Thoracic aorta (tissue), 2 donors: ENCODE measurements at places on chromosomes 16 and 17.

DNA sequence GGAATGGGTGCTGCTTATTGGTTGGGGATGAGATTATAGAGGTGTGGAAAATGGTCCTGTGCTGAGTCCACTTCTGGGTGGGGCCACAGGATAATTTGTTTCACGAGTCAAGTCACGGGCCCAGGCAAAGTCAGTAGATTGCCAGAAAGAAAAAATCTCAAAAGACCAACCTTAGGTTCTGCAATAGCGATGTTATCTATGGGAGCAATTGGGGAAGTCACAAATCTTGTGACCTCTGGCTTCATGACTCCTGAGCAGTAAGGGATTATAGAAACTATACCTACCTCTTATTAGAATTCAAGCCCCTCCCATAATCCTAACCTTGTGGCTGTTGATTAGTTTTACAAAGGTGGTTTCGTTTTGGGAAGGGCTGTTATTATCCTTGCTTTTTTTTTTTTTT, 31.4 kb downstream of the WWP2 start:
- no peak for DNase-seq

- no peak for DNase-seq
These were observed 16.4 kb upstream of the KRT19 start for GRCh38 chr17:41544491-41544892.

GRCh38 chr17:12547831-12548230, 117.9 kb upstream of the MYOCD start:
- no peak for DNase-seq

GRCh38 chr17:71870546-71870862, 250.3 kb upstream of the SOX9 start:
- DNase-seq, result no peak

GRCh38 chr17:27612160-27612770, 18.7 kb upstream of the LGALS9 start:
- no peak for DNase-seq

DNA sequence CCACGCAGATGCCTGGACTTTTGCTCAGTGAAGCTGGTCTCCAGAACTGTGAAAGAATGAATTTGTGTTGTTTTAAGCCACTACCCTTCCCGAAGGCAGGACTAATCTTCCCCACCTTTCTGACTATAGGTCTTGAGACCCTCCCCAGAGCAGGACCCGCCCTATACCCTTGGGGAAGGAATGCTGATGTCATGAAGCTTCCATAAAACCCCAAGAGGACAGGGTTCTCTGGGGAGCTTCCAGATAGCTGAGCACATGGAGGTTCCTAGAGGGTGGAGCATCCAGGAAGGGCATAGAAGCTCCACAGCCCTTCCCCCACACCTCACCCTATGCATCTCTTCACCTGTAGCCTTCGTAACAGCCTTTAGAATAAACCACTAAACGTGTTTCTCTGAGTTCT, 287.8 kb downstream of the SOX9 start:
- DNase-seq, result no peak

GRCh38 chr17:28253663-28254062, 65.3 kb upstream of the TMEM97 start:
- no peak for DNase-seq

DNA sequence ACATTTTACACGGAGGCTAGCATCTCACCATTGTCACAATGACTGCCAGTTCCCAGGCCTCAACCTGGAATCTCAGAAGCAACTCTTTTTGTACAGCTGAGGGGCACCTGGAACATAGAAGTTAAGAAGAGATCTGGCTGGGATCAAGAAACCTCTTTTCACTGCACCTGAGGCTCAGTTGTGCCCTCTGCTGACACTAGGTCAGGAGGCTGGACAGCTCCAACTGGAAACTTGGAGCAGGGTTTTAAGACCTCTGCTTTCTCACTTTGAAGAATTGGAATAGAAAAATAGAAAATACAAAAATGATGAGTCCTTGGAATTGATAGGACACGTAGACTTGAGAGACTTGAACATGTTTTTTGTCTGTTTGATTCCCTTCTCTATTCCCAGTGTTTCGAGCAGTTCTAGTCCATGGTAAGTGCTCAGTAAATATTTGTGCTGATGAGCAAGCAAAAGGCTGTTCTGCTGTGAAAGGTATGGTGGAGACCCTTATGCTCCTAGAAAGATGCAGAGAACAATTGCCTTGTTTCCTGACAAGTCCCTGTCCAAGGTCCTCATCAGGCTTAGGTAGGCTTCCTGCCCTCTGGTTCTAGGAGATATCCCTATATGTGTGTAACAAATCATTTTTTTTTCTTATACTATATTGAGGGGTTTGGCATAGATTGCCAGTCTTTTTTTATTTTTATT, 13.6 kb upstream of the PPM1D start:
- DNase-seq, result no peak

DNA sequence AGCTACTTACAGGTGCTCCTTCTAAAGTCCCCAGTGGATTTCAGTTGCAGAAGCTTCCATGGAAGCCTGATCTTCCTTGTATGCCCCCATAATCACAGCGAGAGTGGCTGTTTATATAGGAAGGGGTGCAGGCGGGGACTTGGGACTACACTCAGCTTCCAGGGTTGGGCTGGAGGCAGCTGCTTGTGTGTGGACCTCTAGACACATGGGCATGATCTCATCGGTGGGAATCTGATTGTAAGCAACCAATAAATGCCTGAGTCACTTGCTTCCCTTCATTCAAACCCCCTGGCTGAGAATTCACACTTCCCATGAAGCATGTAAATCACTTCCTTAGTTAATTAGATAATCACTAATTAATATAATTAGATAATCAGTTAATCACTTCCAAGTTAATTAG, 1.0 kb upstream of the KRT20 start:
- DNase-seq, result no peak

DNA sequence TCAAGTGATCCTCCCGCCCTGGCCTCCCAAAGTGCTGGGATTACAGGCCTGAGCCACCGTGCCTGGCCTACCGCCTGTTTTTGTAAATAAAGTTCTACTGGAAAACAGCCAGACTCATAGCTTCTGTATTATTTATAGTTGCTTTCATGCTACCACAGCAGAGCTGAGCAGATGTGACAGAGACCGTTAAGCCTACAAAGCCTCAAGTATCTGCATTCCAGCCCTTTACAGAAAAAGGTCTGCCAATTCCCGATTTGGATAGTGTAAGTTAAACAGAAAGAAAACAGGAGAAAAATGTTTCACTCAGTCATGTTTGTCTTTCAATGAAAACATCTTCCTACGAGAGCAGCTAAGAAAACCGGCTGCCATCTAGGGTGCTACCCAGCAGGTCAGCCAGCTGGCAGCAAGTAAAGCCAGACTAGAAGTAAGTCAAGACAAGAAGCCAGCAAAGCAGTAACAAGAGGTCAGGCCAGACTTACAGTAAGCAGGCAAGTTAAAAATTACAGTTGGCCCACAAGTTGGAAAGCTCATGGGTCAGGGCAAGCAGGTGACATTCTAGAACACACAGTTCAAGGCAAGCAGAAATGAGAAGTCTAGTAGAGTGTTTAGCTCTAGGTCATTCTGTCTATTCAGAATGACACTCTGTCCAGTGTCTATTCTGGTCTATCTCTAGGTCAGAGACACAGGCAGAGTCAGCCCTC, 17.7 kb downstream of the NCBP3 start:
- no peak for DNase-seq

- no peak for DNase-seq
These were observed 12.1 kb downstream of the ZDHHC7 start for GRCh38 chr16:84999200-84999599.

- DNase-seq, result no peak
These were observed 6.9 kb upstream of the C16orf78 start for GRCh38 chr16:49366669-49367068.

GRCh38 chr17:15944759-15945526, at the start of gene ADORA2B:
Gene ADORA2B (plus strand): TSS chr17:15945130. CDS start chr17:15945249, 119 bp downstream.
- DNase-seq, result no peak

DNA sequence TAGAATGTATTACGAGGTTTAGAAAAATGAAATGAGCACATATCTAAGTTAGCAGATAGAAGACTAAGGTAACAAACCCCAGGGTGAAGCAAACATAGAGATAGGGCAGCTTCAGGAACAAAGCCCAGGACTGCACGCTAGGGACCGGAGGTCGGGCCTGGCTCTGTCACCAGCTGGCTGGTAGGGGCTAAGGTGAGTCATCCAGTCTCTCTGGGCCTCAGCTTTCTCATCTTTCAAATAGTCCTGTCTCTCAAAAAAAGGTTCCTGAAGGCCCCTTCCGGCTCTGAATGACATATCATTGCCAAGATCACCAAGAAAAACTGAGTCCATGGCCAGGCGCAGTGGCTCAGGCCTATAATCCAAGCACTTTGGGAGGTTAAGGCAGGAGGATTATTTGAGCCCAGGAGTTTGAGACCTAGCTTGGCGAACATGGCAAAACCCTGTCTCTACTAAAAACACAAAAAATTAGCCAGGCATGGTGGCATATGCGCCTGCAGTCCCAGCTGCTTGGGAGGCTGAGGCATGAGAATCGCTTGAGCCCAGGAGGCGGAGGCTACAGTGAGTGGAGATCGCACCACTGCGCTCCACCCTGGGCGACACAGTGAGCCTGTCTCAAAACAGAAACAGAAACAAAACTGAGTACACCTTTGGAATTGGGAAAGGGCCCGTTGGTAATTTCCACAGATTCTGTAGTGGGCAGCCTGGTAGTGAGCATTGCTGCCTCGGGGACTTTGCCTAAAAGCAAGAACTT, 26.0 kb downstream of the PKD1L3 start:
- DNase-seq, result no peak

GRCh38 chr17:37017404-37017803, 68.7 kb downstream of the AATF start:
- DNase-seq, result no peak

- DNase-seq, result no peak
These were observed 37.2 kb downstream of the MFSD11 start for GRCh38 chr17:76775021-76775600.

- DNase-seq, result no peak
These were observed 13.2 kb downstream of the XYLT2 start for GRCh38 chr17:50359005-50359699.

GRCh38 chr17:79135628-79136405, 61.2 kb downstream of the ENGASE start:
- DNase-seq, result no peak

- DNase-seq, result no peak
These were observed 44.7 kb upstream of the LGALS9 start for GRCh38 chr17:27586203-27586721.

DNA sequence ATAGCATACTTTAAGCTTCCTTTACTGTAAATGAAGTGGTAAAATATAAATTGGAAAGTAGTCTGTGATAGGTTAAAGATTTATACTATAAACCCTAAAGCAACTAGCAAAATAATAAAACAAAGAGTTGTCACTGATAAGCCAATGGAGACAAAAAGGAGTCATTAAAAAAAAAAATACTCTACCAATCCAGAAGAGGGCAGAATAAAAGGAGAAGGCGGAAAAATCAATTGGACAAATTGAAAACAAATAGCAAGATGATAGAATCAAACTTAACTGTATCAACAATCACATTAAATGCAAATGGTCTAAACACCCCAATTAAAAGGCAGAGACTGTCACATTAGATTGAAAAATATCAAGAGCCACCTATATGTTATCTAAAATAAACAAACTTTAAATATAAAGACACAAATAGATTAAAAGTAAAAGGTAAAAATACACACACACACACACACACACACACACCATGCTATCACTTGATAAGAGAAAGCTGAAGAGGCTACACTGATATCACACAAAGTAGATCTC, 71.8 kb downstream of the CACNG1 start:
- DNase-seq, result no peak

DNA sequence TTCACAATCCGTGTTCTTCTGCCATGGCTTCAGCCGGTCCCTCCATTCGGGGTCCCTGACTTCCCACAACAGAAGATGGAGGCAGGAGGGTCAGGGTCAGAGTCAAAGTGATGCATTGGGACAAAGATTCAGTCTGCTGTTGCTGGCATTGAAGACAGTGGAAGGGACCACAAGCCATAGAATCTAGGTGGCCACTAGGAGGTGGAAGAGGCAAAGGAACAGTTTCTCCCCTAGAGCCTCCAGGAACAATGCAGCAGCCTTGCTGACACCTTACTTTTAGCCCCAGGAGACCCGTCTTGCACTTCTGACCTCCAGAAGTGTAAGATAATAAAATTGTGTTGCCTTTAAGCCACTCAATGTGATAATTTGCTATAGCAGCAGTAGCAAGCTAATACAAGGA, 55.9 kb downstream of the MFSD11 start:
- DNase-seq, result no peak

DNA sequence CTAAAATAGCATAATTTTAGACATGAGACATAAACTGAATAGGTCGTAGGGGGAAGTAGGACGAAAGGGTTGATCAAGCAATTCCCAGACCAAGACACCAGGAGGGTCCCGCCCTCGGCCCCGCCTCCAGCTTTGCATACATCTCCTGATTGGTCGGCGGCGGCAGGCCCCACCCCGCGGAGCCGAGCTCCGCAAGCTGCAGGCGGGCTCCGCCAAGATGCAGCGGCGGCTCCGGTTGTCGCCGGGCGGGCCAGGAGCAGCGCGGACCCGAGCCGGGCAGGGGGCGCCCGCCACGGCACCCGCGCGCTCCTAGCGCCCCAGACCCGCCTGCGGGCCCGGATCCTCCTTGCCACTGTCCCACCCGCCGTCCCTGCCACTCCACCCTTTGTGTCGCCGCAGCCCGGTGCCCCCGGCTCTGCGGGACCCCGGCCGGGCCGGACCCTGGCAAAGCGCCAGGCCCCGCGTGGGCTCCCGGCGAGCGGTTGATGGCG, at the start of gene CDR2L:
Gene CDR2L (plus strand): TSS at position 215 of the 491 bp plus-strand sequence. CDS start 412 bp downstream, outside the sequence.
- DNase-seq, result peak; percentile 90

DNA sequence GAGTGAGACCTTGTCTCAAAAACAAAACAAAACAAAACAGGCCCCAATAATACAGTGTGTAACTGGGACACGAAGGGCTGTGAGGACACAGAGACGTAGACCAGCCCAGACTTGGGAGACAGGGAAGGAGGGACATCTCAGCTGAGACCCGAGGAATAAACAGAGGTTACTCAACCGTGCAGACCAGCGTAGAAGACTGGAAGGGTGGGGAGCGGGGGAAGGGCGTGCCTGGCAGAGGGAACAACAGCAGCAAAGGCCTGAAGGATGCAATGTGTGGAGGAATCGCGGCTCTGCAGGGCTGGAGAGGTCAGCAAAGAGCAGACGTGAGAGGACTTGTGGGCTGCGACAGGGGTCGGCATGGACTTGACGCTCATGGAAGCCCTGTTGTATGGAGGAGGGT, 11.6 kb upstream of the CES4A start:
- no peak for DNase-seq

DNA sequence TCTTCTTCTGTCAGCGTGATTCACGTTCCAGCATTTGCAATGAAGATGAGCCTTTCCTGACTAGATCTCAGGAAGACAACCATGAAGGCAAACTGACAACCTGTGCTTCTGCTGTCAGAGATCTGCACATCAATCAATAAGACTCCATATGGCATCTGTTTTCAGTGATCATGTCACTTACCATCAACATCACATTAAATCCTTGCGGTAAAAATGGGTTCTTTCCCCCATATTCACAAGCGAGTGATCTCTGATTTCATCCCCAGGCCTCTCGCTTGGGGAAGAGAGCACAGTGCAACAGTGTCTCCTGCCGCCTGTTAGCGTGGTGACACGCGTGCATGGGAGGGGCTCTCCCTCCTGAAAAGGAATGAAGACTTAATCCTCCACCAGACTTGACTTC, 11.1 kb downstream of the NACA2 start:
- no peak for DNase-seq
